ENCODE measurements at places on chromosomes 3 and 15.

DNA sequence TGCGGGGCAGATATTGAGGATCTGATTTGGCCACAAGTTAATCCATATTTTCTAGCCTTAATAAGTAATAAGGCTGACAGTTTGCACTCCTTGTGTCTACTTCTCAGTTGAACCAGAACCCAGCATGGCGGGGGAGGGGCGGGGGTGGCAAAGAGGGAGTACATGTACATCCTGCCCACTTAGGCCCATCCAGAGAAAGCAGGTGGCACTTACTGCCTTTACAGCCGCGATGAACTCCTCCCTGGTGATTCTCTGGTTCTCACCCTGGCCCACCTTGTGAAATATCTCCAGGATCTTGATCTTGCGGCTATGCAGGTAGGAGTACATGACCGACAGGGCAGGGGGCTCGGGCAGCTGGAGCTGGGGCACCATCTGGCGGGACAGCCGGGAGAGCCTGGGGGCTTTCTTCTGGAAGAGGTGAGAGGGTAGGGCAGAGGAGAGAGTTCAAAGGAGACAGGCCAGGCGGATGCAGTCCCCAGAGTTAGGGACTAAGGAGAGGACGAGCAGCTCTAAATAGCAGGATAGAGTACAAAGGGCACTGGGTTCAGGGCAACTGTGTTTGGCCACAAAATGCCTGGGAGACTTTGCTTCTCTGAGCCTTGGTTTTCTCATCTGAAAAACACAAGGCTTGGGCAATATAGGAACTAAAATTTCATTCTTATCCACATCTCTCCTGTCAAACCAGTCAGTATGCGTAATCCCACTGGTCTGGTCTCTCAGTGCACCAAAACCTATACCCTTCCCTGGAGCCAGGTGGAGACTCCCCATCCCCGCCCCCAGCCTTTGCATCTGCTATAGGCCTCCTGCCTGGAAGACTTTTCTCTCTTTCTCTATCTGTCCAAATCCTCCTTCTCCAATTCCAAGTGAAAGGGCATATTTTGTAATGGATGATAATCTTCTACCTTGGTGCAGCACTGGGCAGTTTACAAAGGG is 10.1 kb downstream of the EFCAB12 start:
- no peak overlapping the region for H3K4me3 ChIP-seq
- no peaks in the 10 kb centered on the region for H3K36me3 ChIP-seq
- DNase-seq: no peak
- H3K27me3 ChIP-seq: no peaks in the 10 kb centered on the region
- no peak overlapping the region for H3K27ac ChIP-seq
- H3K4me1 ChIP-seq: no peaks in the 10 kb centered on the region

- no peaks in the 10 kb centered on the region for H3K4me1 ChIP-seq
- H3K27ac ChIP-seq: no peak overlapping the region
- no peak for DNase-seq
- H3K4me3 ChIP-seq: no peak overlapping the region
These were observed 3.5 kb upstream of the IL20RB start for GRCh38 chr3:136954251-136954650.

- DNase-seq: no peak
- no peak overlapping the region for H3K4me3 ChIP-seq
- H3K27ac ChIP-seq: no peak overlapping the region
- no peaks in the 10 kb centered on the region for H3K36me3 ChIP-seq
- H3K4me1 ChIP-seq: no peaks in the 10 kb centered on the region
These were observed 48.6 kb downstream of the CHST2 start for GRCh38 chr3:143167969-143168854.

GRCh38 chr3:79167651-79168416 is 600.0 kb downstream of the ROBO1 start:
- no peak overlapping the region for H3K4me3 ChIP-seq
- no peaks in the 10 kb centered on the region for H3K27me3 ChIP-seq
- no peak for DNase-seq

DNA sequence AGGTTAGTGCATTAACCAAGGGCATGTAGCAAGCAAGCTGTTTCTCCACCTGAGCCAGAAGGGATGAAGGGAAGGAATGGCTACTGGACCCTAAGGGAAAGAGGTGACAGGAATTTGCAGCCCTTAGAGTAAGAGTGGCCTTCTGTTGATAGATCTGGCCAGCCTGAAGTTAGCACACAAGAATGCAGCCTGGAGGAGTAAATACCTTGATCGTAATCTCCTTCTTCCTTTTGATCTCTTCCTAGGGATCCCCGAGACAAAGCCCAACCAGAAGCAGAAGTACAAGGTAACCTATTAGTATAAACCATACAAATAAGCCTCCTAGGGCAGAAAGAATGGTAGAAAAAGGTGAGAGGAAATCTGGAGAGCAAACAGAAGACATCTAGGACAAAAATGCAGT is 134.6 kb downstream of the ATP8B4 start:
- H3K27ac ChIP-seq: no peak overlapping the region
- no peak overlapping the region for H3K4me3 ChIP-seq

DNA sequence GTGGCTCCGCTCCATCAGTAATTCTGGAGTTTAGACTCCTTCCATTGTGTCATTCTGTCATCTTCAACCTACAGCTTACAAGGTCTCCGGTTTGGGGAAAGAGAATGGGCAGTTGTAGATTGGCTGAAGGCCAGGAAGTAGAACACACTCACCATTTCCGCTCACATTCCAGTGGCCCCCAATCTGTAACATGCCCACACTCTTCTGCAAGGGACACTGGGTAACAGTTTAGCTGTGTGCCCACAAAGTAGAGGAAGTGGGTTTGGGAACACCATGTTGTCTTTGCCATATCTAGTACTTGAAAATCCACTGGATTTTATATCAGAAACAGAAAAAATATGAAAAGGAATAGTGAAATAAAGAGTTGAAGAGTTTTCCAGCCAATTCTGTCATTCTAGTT is 153.5 kb downstream of the SV2B start:
- H3K27me3 ChIP-seq: no peaks in the 10 kb centered on the region
- DNase-seq: no peak
- no peaks in the 10 kb centered on the region for H3K36me3 ChIP-seq
- no peaks in the 10 kb centered on the region for H3K4me1 ChIP-seq
- H3K4me3 ChIP-seq: no peak overlapping the region
- no peak overlapping the region for H3K27ac ChIP-seq

DNA sequence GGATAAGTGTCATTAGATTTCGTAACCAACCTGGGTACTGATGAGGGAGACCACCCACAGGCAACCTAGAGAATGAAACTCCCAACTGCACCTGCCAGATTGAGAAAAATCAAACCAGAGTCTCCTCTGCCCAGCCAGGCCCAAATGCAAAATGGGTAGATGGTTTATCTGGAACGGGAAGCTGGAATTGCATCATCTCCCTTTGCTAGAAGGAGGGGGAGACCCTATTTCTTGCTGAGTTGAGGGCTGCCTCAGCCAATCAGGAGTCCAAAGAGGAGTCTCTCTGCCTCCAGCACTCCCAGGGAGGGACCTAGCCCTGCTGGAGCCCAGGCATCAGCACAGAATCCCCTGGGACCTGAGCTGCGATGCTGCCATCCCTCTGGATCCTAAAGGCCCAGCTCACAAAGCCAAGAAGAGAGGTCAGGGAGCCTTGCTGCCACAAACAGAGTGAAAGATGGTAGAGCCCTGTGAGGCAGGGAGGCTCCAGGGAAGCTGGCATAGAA is 8.1 kb downstream of the RMDN3 start:
- H3K36me3 ChIP-seq: peaks cover 22% of the 10 kb centered on the region
- H3K27ac ChIP-seq: no peak overlapping the region
- H3K4me1 ChIP-seq: peaks cover 14% of the 10 kb centered on the region
- H3K27me3 ChIP-seq: no peaks in the 10 kb centered on the region
- no peak for DNase-seq

DNA sequence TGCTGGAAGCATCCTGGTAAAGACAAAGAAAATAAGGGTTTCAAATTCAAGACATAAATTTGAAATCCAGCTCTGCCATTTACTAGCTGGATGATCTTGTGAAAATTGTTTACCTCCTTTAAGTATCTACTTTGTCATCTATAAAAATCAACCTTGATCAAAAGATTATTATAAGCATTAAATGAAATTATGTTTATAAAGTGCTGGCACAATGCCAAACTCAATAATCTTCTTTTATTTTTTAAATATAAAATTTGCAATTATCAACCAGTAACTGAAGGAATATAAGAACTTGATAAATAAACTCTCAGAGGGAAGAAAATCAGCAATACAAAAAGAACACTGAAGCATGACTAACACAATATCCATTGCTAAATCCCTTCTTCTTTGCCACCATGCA is 25.8 kb downstream of the C3orf33 start:
- no peak for DNase-seq
- H3K4me3 ChIP-seq: no peak overlapping the region
- H3K36me3 ChIP-seq: no peaks in the 10 kb centered on the region
- no peaks in the 10 kb centered on the region for H3K27me3 ChIP-seq

DNA sequence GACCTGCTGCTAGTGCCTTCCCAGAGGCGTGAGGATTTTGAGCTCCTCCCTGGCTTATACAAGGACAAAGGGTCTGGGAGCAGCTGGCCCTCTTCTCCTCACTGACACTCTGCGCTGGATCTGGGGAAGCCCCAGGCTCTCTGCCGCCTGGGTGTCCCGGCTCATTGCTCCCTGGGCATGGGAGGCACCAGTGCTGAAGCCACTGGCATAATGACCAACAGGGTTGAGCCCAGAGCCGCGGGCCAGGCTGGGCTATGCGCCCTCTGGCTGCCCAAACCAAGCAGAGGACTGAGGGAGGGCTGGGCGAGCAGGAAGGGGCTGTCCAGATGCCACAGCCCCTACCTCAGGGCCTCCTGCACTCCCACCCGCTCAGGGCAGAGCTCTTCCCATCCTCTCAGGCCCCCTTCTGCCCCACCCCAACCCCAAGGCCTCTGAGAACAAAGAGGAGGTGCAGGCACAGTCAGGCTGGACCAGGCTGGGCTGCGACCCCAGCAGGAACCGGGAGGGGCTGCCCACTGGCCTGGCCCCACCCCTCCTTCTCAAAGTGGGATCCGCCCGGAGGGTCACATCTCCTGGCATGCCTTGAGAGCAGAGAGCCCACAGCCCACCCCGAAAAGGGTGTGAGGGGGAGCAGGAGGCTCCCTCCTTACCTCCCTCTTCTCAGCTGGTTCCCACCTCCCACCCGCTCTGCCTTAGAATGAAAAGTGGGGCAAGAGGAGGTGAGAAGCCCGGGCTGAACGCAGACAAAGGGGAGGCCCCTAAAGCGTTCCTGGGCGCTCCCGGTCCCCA is 1.6 kb downstream of the LINGO1 start:
- no peak for DNase-seq
- H3K4me1 ChIP-seq: peaks cover 7% of the 10 kb centered on the region
- H3K27ac ChIP-seq: no peak overlapping the region

DNA sequence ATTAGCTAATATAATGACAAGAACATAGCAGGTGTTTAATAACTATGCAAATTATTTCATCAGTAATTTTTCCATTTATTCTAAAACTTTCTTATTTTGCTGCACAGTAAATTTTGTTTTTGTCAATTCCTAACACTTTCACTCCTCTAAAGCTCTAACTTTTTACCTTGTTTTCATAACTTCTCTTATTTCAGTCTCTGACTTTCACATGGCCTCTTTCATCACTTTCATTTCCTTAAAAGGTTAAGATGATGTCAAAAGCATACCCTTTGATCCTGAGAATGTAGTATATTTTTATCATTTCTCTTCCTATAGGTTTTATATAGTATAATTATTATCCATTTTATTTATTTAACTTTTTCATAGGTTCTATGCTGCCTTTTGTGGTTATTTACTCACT is 1325.8 kb upstream of the ALCAM start:
- H3K4me1 ChIP-seq: no peaks in the 10 kb centered on the region
- H3K27me3 ChIP-seq: no peaks in the 10 kb centered on the region
- H3K36me3 ChIP-seq: no peaks in the 10 kb centered on the region
- no peak overlapping the region for H3K4me3 ChIP-seq

DNA sequence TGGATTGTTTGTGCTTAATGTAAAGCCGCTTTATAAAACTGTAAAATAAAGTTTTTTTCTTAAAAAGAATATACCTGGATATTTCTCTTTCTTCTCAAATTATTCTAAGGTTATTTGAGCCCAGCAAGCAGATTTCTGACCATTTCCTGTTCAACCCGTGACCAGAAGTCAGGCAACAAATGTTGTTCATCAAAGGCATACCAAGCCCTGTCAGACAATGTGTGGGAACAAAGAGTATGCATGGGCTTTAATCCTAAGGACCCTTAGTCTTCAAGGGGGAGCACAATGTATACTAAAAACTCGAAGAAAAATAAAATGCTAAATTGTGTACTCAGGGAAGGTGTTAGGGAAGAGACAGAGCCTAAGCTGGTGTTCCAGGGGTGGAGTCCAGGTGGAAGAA is 26.6 kb upstream of the PAQR5 start:
- H3K36me3 ChIP-seq: peaks cover 8% of the 10 kb centered on the region
- no peaks in the 10 kb centered on the region for H3K27me3 ChIP-seq
- H3K27ac ChIP-seq: no peak overlapping the region

- DNase-seq: no peak
- peak overlapping the region; percentile 94 for H3K4me3 ChIP-seq
- peaks cover 24% of the 10 kb centered on the region for H3K36me3 ChIP-seq
These were observed 27.9 kb downstream of the GTPBP8 start for GRCh38 chr3:113018536-113019181.

GRCh38 chr3:39494781-39495180 is 27.3 kb downstream of the MOBP start:
- no peak for DNase-seq
- no peaks in the 10 kb centered on the region for H3K36me3 ChIP-seq

Measured in liver (tissue), 10 donors.